ENCODE measurements at places on chromosomes 12 and 14.

GRCh38 chr14:22386924-22387775 is 201.9 kb downstream of the DAD1 start:
- peak; percentile 6 for DNase-seq

- DNase-seq: no peak
These were observed 66.1 kb upstream of the DUSP6 start for GRCh38 chr12:89418228-89418910.

DNA sequence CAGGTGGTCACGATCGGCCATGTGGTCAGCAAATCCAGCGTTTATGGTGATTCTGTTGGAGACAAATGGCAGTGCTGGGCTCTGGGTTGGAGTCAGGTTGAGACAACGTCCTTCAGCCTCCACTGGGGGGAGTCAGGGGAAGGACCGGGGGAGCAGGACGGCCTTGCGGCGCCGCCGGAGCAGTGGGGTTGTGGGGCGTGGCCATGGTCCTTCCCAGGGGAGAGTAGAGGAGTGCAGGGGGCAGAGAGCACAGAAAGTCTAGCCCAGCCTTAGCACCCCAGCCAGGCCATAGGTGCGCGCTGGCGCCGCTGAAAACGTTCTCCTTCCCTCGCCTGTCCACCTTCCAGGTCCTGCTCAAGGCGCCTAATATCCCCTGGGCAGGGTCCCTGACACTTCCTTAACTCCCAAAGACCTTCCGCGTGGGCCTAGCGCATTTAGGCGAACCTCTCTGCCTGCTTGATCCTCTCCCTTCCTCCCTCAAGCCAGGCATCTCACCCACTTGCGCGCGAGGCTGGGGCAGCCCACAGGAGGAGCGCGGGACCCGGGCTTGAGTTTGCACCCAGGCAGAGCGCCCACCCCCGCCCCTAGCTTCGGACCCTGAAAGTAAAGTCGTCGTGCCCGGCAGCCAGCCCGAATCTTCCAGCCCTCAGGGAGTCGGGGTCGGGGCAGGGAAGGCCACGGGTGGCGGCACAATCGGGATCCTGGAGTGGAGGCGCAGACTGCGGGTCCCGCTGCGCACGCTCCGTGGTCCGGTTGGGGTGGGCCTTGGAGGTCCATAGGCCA is 3.1 kb upstream of the KIF26A start:
- DNase-seq: no peak

DNA sequence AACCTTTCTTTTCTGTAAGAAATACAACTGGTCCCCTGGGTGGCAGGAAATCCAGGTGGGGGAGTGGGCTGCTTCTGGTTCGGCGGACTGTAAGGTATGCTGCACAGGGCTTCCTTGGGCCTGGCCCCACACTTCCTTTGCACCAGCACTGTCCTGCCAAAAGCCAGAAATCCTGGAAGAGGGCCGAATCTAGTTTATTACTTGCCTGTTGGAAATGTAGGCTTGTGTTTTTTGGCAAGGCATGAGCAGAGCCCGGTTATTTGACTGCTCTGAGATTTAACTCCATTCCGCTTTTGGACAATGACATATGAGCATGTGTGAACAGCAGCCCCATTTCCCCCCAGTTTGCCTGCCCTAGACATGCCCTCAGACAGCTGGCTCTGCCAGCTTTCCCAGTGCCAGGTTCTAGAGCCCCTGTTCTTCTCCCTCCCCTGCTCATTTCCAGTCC is 86.6 kb downstream of the BORCS5 start:
- no peak for DNase-seq

- no peak for DNase-seq
These were observed 307.7 kb downstream of the CCDC91 start for GRCh38 chr12:28497889-28498411.

DNA sequence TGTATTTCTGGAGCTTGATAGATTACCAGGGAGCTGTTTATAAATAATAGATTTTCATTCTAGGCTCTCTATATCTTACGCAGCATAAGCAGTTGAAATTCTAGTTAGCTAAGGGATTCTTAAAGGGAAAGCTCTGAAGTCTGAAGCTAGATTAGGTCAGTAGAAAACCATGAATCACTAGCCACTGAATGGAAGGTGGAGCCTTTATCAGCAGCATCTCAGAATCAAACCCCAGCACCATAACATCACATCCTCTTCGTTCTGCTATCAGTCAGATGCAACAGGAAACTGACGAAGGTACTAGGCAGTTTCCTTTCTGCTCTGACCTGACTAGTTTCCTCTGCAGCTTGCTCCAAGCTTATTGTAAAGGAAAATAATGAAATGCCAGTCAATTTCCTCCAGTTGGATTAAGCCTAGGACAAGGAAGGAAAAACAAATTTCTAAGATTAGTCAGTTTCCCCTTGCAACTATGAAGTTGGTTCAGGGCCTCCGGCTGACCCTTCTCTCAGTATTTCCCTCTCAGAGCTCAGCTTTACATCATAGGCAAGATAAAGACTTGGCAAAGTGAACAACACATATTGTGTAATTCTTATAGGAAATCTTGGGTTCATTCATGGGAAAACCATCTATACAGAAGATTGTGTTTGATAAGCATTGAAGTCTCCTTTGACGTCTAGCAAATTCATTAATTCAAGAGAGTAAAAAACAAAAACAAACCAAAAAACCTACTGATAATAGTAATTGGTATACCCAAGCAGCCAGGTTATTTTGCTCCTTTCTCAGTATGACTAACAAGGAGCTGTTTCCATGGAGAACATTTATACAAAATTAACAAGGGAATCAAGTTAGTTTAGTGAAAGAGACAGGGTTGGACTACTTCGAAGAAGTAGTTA is 43.4 kb upstream of the CFAP54 start:
- no peak for DNase-seq

DNA sequence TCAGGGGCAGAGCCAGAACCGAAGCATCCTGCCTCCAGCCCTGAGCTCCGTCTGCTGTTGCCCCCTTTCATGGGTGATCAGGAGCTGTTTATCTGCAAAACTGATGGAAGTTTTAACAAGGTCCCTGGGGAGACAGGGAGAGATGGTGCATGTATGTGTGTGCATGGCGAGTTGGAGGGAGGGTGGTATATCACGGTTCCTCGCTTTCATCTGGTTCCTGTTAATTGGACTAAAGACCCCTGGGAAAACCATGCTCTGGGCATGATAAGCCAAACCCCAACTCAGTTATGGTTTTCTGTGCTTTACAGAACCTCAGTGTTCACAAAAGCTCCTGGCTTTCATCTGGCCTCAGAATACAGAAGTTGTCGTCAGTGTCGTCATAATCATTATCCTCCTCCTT is 133.6 kb downstream of the KSR2 start:
- no peak for DNase-seq

DNA sequence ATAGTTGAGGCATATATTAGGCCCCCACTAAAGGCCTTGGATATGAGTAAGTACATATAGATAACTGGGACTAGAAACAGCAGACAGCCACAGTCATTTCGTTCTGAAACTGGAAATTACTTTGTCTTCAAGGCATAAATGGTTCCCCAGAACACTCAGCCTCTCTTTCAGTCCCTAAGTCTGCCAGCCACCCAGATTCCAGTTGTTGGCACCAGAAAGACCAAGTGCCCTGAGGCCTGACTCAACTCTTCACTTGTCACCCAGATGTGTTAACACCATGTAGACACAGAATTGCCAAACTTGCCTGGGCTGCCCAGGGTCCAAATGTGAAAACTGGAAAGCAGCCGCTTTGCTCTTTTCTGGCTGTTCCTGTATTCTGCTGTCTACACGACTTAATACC is 3.0 kb upstream of the LGALS3 start:
- no peak for DNase-seq

- DNase-seq: no peak
These were observed 20.3 kb upstream of the SYCP3 start for GRCh38 chr12:101759396-101760047.

GRCh38 chr14:24278424-24278823 is 7.0 kb upstream of the RABGGTA start:
- no peak for DNase-seq

GRCh38 chr12:121560392-121561008 is 20.3 kb downstream of the KDM2B start:
- no peak for DNase-seq

- no peak for DNase-seq
These were observed 576.2 kb upstream of the TBX3 start for GRCh38 chr12:115259968-115260747.

GRCh38 chr12:118641249-118641648 is 264.9 kb downstream of the SUDS3 start:
- DNase-seq: no peak

GRCh38 chr12:106879612-106880011 is 76.1 kb upstream of the TMEM263 start:
- DNase-seq: no peak

DNA sequence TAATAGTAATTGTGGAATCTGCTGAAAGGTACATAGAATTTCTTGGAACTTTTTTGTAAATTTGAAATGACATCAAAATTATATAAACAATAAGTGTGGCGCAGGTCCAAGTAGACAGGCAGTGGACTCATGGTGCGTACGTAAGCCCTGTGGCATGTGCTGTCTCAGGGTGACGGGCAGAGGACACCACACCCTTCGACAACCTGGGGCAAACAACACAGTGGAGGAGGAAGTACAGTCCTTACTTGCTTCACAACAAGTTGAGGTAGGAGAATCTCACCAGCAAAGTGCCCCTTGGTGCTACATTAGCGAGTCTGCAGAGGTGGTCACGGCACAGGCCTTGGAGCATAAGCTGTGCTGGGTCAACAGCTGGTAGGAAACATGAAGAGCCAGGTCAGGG is 180.9 kb downstream of the AEBP2 start:
- no peak for DNase-seq

DNA sequence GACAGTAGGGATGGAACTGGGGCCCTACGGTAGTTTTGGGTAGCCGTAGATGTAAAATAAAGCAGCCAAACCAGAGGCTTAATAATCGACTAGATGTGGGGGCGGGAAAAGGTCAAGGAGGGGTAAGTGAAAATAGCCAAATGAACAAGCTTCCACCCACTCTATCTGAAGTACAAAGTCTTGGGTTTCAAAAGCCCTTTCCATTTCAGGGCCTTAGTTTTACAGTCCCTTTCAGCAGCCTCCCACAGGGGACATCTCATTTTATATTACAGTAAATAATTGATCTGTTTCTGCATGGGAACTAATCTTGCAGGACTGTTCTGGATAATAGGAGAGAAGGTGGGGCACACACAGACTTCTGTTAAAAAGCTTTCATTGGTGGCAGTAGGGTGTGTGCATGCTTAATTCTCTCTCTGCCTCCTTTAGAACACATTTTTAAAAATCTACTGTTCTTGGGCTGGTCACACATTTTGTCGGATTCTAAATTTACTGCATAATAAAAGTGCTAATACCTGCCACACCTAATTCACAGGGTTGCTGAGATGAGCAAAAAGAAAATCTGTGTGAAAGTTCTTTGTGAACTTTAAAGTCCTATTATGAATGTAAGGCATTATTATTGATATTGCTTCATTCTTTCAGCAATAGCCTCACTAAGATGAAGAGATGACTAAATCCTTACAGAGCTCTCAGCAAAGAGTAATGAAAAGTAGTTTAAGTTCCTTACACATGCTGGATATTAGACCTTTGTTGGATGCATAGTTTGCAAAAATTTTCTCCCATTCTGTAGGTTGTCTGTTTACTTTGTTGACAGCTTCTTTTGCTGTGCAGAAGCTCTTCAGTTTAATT is 104.6 kb downstream of the ITPR2 start:
- no peak for DNase-seq

DNA sequence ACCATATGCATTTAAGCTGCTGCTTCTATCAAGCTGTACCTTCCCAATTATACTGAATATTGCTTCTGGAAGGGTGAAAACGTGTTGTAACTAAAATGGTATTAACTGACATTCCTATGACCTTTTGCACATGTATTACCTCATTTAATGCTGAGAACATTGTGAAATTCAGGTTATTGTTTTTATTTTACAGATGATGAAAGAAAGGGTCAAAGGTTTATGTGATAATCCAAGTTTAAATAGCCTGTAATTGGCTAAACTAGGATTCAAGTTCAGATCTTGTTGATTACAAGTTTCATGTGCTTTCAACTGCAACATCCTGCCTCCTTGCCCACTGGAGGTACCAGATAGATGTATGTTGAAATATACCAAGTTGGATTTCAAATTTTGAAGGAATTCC is 433.3 kb upstream of the PRICKLE1 start:
- no peak for DNase-seq

- DNase-seq: no peak
These were observed 23.6 kb upstream of the OR4K2 start for GRCh38 chr14:19851365-19851764.

- no peak for DNase-seq
These were observed 77.8 kb downstream of the ANKS1B start for GRCh38 chr12:99906786-99907579.

DNA sequence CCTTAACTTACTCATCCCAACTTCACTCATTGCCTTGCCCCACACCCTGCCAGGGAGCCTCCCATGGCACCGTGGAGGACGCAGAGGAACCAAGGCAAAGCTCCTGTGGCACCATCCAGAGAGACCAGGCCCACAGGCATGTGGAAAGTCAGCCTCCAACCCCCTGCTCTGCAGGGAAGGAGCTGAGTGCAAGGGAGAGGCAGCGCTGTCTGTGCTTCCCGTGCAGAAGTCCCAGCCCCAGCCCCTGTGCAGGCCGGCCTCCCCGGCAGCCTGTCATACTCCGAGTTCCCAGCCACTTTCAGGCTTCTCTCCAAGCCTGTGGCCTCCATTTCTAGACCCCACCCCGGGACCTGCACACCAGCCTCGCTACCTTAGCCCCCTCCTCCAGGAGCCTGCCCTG is 106.4 kb downstream of the SINHCAF start:
- no peak for DNase-seq

GRCh38 chr14:33857650-33858049 is 93.2 kb downstream of the EGLN3 start:
- no peak for DNase-seq

DNA sequence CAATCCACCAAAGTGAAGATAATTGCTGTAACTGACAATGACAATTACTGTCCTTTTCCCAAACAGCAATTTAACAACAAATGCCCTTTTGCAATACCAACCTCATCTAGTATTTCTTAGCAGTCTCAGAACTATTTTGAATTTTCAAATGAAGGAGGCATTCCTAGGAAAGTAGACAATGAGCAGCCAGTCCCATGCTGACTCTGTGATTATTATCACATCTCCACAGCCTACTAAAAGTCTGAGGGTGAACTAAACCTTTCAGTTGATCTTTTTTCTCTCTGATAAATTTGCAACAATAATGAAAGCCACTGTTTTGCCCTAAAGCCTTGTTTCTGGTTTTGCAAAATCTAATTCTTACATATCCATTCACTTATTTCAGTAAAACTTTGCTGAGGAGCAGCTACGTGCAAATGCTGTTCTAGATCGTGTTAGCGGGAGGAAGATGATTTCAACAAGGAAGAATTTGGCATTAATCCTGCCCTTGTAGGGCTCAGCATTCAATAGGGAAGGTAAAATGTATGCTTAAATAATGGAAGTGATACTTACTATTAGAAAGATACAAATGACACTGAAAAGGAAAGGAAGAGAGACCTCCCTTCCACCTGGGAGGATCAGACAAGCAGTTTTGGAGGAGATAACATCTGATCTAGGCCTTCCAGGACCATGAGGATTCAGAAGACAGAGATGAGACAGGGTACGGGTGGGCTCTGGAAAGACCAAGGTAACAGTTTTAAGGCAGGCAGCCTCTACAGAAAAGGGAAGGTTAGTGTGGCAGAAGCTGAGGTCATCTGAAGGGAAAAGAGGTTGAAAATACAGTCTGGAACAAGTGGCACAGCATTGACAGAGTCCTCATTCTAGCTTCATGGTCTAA is 47.4 kb downstream of the SLC38A1 start:
- DNase-seq: no peak

All from C1 segment of cervical spinal cord (tissue), 14 donors.